HepG2 (cell line): ENCODE measurements at places on chromosomes 12 and 14. TPM values are rescaled to one million over a fixed set of nuclear protein-coding genes. Genes with fewer than 3 reads are reported as not detected.

Gene SMIM41
- total RNA-seq = not detected in 2 replicates

Gene CCDC38
- 0.18 and 0.24 TPM in 2 replicates for total RNA-seq

Gene INHBC
- total RNA-seq = 1.5 and 1.8 TPM in 2 replicates

Gene NTN4
- 9.5 and 11.5 TPM in 2 replicates for total RNA-seq

Gene TAMALIN
- total RNA-seq = 7.2 and 10.9 TPM in 2 replicates

Gene TAS2R42
- not detected in 2 replicates for total RNA-seq

Gene ALX1
- not detected in 2 replicates for total RNA-seq

Gene LRRC10
- not detected in 2 replicates for total RNA-seq

Gene WNT1
- not detected in 2 replicates for total RNA-seq

Gene LTB4R2
- 1.4 and 6.9 TPM in 2 replicates for total RNA-seq

Gene MYH6
- not detected in 2 replicates for total RNA-seq

Gene OVCH1
- not detected in 2 replicates for total RNA-seq

Gene HCAR3
- 0.11 and 0.20 TPM in 2 replicates for total RNA-seq

Gene ANO4
- not detected in 2 replicates for total RNA-seq

Gene CISTR
- total RNA-seq = not detected in 2 replicates

DNA sequence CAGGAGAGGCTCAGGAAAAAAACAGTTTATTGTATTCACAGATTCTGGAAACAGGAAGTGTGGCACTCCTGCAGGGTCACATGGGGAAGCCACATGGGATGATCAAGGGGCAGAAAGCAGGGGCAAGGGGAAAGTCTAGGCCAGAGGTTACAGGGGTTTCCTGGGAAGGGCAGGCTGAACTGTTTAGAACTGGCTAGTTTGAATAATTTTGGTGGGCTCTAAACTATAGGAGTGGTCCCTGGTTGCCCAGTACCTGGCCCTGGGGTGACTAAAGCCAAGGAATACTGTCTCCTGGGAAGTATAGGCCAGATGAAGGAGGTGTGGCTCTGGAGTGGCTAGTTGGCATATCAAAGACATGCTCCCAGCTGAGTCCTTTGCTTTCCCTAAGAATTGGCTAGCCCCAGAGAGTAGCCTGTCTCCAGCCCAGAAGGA lies 169.2 kb downstream of the SLC41A2 start:
- DNase-seq = no peak

- peak; percentile 12 for DNase-seq
Measured at GRCh38 chr12:31117203-31118011, 43.7 kb downstream of the DDX11 start.

DNA sequence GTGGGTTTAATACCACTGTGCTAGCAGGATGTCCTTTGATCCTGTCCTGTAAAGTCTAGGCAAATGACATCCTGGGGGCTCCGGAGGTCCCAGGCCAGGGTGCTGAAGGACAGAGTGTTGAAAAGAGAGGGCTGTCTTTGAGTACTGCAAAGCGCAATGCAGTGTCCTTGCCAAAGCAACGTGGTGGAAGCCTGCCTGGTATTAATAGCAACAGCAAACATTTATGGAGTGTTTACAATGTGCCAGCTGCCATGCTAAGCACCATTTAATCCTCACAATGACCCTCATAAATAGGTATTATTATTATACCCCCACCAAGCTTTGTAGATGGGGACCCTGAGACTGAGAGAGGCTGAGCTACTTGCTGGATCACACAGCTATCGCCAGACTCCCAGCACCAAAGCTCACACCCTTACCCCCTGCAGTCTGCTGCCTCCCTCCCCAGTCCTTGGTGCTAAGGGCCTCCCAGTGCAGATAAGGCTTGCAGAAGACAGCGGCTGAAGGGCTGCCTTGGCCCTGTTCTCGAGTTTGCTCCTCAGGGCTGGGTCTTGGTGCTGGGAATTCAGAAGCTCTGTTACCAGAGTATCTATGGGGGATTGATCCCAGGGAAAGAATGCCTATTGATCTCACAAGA lies 427.7 kb downstream of the FUT8 start:
- DNase-seq = no peak

- DNase-seq = no peak
Measured at GRCh38 chr14:72057701-72058285, 125.6 kb downstream of the RGS6 start.

- DNase-seq = peak; percentile 23
Measured at GRCh38 chr12:108605000-108605689, 7.3 kb upstream of the TMEM119 start.

DNA sequence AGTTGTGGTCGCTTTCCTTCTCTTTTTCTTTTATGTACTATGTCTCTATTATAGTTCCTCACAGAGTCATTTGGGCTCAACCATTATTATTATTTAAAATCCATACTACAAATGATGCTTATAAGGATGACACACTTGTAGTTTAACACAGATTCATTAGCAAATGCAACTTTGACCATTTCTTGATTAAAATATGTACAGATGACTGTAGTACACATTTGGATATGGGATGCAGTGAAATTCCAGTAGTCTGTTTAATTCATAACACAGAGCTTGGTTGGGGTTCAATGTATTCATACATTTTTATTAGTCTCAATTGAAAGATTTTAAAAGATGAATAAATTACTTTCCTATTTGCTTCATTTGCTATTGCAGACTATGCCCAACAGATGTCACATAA lies 30.0 kb downstream of the SLC38A1 start:
- DNase-seq = no peak

GRCh38 chr14:34498684-34499412 lies 36.8 kb upstream of the SPTSSA start:
- DNase-seq = peak; percentile 86

DNA sequence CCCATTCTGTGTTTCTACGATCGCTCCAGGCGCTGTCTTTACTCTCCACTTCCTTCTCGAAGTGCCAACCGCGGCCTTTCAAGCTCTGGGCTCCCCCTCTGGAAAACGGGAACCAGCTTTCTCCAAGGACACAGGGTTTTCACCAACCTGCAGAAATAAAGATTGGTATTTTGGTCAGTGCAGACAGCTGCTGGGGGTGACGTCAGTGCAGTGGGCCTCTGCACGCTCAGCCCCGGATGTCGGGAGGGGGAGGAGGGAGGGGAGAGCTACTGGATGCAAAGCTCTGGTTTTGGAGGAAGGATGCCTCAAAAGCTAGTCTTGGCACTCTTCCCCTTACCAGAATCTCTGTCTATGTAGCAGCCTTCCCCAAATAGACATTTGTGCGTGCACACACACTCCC lies 19.9 kb downstream of the HRK start:
- no peak for DNase-seq

- no peak for DNase-seq
Measured at GRCh38 chr12:2126676-2127406, 74.1 kb downstream of the CACNA1C start.

DNA sequence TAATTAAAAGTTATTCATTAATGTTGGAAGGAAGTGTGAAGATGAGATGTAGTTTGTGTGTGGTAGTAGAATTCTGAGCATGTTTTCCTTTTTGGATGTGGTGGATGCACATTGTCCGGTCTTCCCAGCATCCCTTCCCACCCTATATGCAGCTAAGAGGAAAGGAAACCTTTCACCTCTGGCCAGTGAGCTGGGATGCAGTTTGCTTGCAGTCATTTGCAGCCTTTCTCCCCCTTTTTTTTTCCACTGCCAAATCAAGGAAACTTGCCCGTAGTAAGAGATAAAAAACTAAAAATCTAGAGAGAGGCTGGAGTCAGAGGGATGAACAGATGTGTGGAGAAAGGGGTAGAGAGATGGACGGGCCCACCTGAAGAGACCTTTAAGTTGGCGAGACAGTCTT lies 72.5 kb upstream of the SLC38A2 start:
- no peak for DNase-seq

DNA sequence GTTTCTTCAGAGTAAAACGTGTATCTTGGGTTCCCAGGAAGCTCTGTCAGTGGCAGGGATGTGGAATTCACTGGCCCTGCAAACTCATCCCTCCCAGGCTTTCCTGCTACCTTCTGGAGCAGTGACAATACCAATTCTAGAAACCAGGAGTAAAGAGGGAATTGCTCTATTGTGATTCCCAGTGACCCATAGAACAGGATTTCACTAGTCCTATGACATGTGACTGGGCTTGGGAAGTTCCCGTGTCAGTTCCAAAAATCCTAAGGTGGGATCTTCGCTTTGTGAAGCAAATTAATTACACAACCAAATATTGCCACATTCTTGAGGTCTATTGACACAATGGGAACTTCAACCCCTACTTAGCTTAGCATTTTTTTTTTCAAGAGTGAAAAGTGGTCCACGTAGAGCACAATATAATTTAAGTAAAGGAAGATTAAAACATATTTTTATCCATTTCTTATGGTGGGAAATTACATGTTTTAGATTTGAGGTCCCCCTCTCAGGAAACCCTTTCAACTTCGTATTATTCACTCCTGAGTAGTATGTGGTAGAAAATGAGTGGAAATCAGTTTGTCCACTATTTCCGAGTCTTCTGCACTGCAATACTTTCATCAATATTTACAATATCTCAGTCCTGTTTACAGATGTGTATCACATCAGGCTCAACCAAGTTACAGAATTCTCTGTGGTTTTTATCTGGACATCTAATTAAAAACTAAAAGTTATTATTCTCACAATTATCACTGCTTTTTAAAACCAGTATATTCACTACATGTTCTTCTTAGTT lies 88.9 kb upstream of the SOX5 start:
- peak; percentile 94 for DNase-seq

DNA sequence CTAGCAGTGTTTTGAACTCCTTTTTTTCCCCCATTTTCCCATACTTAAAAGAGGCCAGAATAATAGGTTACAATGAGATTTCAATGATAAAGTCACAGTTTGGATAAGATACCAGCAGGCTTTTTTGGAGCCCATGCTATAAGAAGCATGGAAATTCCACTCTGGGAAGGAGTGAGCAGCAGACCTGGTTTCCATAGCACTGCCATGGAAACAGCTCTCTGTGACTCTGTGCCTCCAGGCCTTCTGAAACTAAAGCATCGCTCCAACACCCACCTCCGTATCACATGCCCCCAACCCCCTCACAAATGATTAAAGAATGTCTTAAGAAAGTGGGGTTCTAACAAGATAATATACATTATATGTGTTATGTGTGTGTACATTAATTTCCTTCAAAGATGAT lies 165.0 kb downstream of the GRIN2B start:
- no peak for DNase-seq

GRCh38 chr12:25052914-25053211 lies 104.0 kb upstream of the BCAT1 start:
- DNase-seq = no peak

GRCh38 chr12:79886917-79887519 lies 47.9 kb downstream of the PPP1R12A start:
- peak; percentile 54 for DNase-seq

DNA sequence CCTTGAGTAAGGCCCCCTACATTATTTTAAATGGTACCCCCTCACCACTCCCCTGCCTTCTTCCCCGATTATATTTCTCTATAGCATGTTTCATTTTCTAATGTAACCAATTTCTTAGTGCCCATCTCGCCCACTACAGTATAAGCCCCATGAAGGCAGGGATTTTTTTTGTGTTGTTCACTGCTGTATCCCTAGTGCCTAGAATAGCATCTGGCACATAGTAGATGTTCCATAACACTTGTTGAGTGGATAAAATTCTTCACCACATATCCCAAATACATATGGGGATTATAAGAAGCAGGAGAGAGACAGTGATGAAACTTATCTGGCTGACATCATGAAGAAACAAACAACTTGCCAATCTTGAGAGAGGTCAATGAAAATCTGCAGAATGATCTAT lies 11.5 kb downstream of the FBXO21 start:
- DNase-seq = no peak

DNA sequence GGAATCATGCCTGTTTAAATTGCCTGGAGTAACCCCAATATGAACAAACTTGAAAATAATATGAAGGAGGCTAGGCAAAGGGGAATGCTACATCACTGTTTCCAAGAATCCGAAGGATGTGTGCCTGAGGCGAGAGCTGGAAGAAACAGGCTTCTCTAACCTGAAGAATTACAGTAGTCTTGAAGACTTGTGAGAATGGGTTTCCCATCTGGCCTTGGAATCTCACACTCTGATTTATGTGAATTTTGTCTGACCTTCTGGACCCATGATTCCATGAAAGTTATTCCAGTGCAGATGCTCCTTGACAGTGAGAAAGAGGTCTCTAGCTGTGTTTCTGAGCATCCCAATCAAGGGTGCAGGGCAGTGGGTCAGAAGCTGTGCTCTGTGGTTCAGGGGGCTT lies 122.1 kb upstream of the PARP11 start:
- no peak for DNase-seq

DNA sequence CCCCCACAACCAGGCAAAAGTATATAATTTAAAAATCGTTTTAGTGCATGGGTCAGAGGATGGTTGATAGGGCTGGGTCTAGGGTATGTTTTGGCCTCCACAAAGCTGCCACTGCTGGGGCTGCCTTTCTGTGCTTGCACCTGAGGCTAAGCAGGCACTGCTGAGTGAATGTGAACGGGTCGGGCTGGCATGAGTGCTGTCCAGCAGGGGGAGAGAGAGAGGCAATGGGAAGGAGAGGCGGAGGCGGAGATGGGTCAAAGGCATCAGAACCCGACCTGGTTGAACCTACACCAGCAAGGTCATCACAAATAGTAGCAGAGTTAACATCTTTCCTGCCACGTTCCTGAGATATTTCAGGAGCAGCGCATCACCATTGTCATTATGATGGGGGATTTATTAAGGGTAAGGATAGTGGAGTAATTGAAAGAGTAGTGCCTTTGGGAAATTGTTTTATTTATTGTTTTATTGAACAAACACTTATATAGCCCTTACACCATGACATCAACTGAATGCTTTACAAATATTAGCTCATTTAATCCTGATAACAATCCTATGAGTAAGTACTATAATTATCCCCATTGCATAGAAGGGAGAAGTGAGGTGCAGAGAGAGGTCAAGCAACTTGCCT lies 5.8 kb upstream of the NRXN3 start:
- DNase-seq = peak; percentile 15

- no peak for DNase-seq
Measured at GRCh38 chr12:6828781-6829535, 751 bp downstream of the P3H3 start.

- no peak for DNase-seq
Measured at GRCh38 chr14:69662636-69663299, 51.4 kb downstream of the SUSD6 start.

- DNase-seq = no peak
Measured at GRCh38 chr12:120472521-120472920, 3.0 kb upstream of the SRSF9 start.

- no peak for DNase-seq
Measured at GRCh38 chr14:50403419-50403818, 6.7 kb upstream of the CDKL1 start.

GRCh38 chr14:101508196-101508947 lies 52.9 kb upstream of the DIO3 start:
- DNase-seq = no peak

GRCh38 chr14:58332561-58332960 lies 34.2 kb downstream of the ARID4A start:
- DNase-seq = no peak
